ENCODE measurements at places on chromosomes 6 and 20.

DNA sequence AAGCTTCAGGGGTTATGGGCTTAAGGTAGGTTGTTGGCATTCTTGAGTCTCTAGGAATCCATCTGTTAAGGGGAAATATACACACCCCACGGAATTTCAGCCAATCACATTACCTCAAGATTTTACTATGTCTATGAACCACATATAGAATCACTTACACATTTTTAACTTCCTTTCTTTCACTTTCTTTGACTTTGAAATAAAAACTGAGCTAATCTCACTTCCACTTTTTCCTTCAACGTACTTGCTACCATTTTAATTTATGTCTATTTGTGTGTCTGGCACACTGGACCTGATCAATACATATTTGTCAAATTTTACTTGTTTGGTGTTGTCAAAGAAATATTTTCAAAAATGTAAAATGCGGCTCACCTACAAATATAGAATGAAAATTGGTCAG lies 545.4 kb upstream of the JAG1 start:
- DNase-seq, result no peak

DNA sequence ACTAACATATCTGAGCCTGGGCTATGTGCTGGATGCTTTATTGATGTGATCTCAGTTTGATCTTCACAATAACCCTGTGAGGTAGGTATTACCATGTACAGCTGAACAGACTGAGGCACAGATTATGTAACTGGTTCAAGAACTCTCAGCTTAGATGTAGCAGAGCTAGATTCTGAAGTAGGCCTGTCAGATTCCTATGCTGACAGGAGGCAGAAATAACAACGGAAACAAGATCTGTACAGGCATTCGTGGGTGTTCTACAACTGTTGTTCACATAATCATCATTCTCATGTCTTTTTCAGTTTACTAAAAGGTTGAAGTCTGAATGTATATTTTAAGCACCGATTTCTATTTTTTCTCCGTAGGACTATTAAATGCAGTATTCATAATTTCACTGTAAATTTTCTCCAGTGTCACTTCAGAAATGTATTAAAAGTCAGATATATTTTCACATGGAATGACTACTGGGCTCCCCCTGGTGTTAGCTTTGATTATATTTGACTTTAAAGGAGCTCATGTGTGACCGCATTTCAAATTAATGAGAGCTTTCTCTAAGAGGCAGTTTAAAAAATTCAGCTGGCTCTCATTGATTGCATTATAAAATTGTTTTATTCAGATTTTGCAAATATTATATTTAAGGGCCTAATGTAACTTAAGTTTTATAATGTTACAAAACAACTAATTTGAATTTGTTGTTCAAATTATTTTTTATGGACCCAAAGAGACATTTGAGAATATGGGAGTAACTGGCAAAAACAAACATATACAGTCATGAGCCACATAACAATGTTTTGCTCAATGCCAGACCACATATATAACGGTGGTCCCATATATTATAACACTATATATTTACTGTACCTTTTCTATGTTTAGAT lies 36.4 kb upstream of the SLC17A4 start:
- no peak for DNase-seq

DNA sequence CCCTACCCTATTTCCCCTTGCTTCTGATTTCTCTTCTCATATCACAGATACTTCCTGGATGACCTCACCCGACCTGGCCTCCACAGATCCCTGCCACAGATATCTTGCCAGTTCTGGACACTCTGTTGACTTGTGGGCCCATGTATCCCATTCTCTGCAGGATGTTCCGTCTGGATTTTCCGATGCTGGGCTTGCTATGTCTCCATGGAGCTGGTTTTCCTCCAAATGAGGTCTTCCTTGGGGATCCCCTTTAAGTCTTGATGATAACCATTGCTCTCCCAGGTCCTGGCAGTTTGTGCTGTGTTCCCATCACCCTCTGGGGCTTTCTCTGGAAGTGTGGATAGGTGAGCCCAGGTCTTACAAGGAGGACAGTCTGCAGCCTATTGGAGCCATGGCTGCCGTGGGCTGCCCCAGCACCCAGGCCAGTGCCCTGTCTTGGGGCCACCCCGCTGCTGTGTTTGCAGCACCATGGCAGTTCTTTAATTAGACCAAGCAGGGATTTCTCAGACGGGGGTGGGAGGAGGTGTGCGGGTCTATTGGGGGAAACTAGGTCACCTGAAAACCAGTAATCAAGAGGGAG lies 23.9 kb downstream of the PPP1R16B start:
- no peak for DNase-seq

DNA sequence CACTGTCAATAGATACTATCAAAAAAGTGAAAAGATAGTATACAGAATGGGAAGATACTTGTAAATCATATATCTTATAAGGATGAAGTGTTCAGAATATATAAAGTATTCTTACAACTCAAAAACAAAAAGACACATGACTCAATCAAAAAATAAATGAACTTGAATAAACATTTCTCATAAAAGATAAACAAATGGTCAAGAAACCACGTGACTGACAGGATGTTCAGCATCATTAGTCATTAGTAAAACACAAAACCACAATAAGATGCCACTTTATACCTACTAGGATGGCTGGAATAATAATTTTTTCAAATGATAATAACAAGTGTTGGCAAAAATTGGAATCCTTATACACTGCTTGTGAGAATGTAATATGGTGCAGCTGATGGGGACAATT lies 729.1 kb upstream of the HS3ST5 start:
- DNase-seq, result no peak

GRCh38 chr6:113758826-113759574 lies 98.1 kb upstream of the MARCKS start:
- DNase-seq, result no peak

GRCh38 chr6:111680015-111680712 lies 74.5 kb upstream of the TRAF3IP2 start:
- DNase-seq, result no peak

Measured in activated T-helper 1 cell treated with anti-CD3 and anti-CD28 coated beads, Interleukin-2, amount 50 U/mL, for 16 hours (primary cell).